Stimulated activated CD8-positive, alpha-beta memory T cell treated with anti-CD3 and anti-CD28 coated beads, Interleukin-7, amount 100 ng/mL, for 1 hour (primary cell): ENCODE measurements at places on chromosomes 5 and 9.

DNA sequence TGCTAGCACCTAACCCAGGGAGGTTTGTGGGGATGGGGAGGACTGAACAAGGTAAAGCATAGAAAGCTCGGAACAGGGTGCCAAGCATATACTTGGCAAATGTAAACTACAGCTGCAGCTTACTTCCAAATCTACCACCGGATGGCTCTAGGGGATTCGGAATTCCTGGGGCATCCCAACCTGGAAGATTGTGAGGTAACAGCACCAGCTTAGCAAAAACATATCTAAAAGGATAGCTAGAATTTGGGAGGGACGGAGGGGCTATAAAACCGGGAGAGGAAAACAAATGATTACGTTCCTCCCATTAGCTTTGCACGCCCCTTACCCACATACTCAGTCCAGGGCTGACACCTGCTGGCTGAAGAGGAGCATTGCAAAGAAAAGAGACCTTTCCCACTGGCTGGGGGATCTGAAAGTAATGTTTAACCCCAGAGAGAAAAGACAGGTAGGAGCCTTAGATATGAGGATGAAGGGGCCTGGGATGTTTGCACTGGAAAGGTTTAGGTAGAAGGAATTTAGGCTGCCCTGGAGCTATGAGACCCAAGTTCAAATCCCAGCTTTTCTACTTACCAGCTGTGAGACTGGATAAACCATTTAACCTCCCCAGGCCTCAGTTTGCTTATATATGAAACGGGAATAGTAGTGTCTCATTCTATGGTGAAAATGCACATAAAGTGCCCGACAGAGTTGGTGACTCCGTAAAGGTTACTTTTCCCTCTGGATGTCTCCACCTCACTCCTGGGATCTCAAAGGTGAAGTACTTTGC lies 73.6 kb downstream of the FAM114A2 start:
- no peak for DNase-seq

DNA sequence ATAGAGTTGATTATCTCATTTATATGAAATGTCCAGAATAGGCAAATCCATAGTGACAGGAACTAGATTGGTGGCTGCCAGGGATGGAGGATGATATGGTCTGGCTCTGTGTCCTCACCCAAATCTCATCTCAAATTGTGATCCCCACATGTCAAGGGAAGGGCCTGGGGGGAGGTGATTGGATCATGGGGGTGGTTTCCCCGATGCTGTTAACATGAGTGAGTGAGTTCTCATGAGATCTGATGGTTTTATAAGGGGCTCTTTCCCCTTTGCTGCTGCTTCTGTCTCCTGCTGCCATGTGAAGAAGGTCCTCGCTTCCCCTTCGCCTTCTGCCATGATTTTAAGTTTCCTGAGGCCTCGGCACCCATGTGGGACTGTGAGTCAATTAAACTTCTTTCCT lies 21.4 kb downstream of the EEIG1 start:
- no peak for DNase-seq

GRCh38 chr5:14849516-14850294 lies 21.9 kb downstream of the ANKH start:
- no peak for DNase-seq

DNA sequence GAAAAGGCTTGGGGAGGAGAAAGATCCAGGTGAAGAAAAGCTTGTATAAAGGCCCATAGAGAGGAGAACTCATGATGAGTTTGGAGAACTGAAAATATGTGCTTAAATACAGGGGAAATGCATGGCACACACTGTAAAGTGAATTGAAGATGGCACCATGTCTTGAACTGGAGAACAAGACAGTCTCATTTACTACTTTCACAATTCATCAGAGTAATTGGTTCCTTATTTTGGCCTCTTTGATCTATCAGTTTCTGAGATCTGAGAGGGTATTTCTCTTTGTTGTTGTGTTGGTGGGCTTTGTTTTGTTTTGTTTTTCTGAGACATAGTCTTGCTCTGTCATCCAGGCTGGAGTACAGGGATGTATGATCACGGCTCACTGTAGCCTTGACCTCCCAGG lies 98.2 kb downstream of the CEMIP2 start:
- no peak for DNase-seq

GRCh38 chr5:122192497-122193496 lies 63.5 kb downstream of the ZNF474 start:
- no peak for DNase-seq

GRCh38 chr9:87898151-87898550 lies 15.5 kb downstream of the SPATA31E1 start:
- no peak for DNase-seq

DNA sequence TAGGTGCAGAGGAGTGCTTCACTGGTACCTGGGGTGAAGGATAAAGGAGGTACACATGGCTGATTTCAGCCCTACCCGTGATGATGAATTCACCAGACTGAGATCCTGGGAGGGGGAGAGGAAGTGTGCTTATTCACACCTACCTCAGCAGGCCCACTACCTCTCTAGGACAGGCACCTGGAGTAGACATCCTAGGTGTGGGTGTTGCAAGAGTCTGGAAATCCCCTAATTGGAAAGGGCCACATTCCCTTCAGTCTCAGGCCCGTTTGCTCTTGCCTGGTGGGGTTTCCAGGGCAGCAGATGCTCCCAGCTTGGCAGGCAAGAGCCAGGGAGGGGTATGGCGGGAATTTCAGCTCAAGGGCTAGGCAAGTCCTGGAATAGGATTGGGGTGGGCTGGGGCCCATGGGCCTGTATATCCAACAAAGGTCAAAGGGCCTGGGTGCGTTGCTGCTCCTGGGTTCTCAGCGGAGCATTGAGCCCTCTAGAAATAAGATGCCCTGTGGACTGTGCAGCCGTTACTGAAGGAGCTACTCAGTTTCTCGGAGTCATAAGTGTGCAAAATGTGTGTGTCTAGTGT lies 5.8 kb upstream of the CCL21 start:
- DNase-seq, result no peak

DNA sequence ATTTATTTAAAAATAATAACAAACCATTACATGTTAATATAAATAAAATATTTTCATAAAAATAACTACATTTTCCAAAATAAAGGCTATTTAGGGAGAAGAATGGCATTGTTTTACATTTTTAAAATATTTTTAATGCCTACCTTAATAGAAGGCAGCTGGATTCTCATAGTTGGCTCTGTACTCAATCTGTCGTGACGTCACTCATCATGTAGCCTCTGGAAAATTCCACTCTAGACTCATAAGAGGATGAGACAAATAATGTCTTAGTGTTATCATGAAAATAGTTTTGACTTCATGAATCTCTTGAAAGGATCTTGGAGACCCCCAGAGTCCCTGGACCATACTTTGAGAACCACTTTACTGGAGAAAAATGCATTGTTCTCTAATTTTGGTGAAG lies 93.1 kb downstream of the NXNL2 start:
- DNase-seq, result no peak

GRCh38 chr5:176633598-176633997 lies 3.1 kb downstream of the EIF4E1B start:
- DNase-seq, result no peak

- no peak for DNase-seq
Measured at GRCh38 chr5:2710910-2711309, 40.6 kb downstream of the IRX2 start.

- DNase-seq, result no peak
Measured at GRCh38 chr9:134807716-134808446, 72.7 kb upstream of the FCN2 start.

DNA sequence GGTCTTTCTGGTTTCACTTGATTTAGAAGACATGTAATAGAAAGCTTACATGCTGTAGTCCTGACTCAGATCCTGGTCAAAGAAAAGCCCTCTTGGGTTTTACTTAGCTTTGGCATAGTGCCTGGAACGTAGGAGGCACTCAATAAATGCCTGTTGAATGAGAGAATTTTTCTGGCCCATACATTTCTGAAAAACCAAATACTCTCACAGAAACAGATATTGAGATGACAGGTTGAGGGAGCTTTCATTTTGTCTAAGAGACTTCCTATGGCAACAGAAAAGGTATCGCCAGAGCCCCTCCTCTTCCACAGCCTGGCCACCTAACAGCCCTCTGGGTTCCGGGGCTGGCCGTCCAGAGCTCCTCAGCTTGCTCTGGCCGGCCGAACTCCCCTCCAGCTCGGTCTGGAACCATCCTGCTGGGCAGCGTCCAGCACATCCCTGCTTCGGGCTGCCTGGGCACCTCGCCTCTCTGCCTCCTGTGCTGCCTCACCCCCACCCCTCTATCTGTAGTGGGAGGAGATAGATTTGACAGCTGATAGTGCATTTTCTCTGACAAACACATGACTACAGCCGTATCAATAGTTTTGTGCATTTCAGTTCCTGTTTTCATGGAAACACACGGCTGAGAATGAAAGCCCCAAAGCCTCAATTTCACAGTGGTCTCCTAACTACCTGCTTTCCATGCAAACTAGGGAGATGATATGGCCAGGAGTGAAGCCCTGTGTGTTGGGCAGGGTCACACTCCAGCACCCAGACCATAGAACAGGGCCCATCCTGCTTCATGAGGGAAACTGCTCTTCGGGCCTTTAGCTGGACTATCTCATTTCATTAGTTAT lies 1.1 kb downstream of the IL4 start:
- no peak for DNase-seq

GRCh38 chr5:124232515-124232914 lies 513.9 kb downstream of the ZNF608 start:
- no peak for DNase-seq

GRCh38 chr9:87149799-87150198 lies 202.5 kb upstream of the GAS1 start:
- no peak for DNase-seq

- DNase-seq, result no peak
Measured at GRCh38 chr5:171720086-171720485, 65.5 kb upstream of the SMIM23 start.

- DNase-seq, result no peak
Measured at GRCh38 chr5:58383448-58383847, 76.4 kb downstream of the PLK2 start.

DNA sequence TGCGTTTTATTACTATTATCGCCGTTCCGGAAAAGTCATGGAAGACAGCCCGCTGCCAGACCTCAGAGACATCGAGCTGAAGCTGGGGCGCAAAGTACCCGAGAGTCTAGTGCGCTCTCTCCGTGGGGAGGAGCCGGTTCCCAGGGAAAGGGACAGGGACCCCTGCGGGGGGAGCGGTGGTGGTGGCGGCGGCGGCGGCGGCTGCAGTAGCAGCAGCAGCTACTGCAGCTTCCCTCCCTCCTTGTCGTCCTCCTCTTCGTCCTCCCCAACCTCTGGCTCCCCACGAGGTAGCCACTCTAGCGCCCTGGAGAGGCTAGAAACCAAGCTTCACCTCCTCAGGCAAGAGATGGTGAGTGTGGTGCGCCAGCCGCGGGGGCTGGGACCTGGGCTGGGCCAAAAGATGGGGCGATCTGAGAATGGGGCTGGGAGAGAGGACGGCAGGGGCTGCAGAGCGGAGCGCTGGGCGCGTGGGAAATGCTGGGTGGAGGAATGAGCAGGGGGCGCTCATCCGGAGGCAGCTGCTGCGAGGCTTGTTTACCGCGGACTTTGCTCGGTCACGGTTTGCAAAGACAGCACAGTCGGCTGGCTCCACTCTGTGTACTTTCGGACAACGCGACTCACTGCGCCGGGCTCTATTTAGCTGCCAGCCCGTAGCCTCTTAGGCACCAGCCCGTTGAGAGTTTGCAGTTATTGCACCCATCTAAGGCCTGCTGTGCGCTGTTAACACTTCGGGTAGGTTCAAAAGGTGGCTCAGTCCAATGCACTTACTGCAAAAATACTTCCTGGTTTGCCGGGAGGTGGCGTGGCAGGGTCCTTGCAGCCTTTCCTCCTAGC lies 1.1 kb downstream of the LURAP1L start:
- DNase-seq, result no peak

DNA sequence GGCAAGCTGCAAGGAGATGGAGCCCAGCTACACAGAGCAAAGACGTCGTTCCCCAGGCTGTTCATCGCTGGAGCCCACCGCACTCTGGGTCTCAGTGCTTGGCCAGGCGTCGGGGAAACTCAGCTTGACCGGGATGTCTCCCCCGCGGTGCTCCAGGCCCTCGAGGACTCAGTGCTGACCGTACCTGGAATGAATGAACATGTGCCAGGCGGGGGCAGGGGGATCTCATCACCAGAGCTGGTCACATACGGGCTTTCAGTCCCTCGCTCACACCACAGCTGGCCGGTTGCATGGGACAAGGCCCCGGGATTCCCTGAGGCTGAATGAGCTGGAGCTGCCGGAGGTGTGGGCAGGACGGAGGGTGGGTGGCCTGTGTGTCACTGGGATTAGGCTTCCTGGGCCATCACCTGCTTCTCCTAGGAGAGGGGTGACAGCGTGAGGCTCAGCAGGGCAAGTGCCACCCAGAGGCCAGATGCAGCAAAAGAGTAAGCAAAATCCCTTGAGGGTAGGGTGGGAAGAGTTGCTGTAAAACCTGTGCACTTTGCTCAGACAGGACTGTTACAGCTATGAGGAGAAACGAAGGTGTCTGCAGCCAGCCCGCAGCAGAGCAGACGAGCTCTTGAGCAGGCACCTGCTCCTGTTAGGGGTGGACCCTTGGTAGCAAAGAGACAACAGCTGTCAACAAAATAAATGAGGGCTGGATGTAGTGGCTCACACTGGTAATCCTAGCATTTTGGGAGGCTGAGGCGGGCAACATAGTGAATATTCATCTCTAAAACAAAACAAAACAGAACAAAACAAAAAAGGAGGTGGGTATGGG lies 70.7 kb upstream of the RAPGEF1 start:
- no peak for DNase-seq

DNA sequence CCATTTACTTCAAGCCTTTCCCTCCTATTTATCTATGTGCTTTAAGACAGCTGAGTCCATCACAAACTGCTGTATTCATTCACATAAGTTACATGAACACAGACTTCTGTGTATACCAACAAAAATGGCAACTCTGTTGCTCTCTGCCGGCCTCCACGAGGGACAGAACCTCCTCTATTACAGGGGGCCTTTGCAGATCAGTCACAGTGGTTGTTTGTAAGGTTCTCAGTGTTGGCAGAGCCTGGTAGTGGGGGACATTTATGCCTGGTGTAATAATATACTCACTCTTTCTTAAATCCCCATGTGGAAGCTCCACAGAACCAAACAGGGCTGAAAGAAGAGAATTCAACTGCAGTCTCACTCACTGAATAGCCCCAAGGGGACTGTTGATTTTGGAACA lies 76.5 kb downstream of the SLC1A1 start:
- DNase-seq, result no peak

GRCh38 chr5:154603953-154604679 lies 126.1 kb upstream of the HAND1 start:
- DNase-seq, result no peak

DNA sequence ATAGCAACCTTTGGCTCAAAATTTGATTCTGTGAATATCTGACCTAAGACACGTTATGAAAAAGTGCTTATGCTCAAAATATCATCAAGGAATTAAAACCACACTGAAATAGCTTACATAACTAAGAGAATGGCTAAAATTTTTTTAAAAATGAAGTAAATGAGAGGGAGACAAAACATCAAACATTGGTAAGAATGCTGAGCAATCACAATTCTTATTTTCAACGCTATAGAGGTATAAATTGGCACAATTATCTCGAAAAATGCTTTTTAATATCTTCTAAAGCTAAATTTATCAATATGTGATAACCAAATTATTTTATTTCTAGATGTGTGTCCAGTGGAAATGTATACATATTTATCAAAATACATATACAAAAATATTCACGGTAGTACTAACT lies 381.3 kb downstream of the ANXA1 start:
- DNase-seq, result no peak

GRCh38 chr5:178150977-178151734 lies 2.5 kb downstream of the NHP2 start:
- no peak for DNase-seq

GRCh38 chr5:2639425-2639824 lies 112.1 kb downstream of the IRX2 start:
- no peak for DNase-seq
